AG10803 (cell line): ENCODE measurements at places on chromosomes 12 and 14.

DNA sequence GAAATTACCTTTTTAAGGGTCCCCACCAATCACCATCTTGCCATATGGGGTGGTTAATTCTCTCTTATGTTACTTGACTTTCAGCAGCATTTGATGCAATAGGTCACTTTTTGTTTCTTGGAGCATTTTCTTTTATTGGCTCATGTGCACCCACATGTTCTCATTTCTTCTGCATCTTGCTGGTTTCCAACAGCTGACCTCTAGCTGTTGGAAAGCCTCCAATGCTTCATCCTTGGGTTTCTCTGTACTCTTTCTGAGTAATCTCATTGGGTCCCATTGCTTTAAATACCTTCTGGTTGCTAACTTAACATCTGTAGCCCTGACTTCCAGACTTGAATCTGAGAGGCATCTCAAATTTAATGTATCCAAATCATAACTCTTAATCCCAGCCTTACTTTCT is 116.8 kb downstream of the CRADD start:
- peak; percentile 87 for DNase-seq

GRCh38 chr12:90959032-90959431 is 4.1 kb upstream of the CCER1 start:
- peak; percentile 43 for DNase-seq

DNA sequence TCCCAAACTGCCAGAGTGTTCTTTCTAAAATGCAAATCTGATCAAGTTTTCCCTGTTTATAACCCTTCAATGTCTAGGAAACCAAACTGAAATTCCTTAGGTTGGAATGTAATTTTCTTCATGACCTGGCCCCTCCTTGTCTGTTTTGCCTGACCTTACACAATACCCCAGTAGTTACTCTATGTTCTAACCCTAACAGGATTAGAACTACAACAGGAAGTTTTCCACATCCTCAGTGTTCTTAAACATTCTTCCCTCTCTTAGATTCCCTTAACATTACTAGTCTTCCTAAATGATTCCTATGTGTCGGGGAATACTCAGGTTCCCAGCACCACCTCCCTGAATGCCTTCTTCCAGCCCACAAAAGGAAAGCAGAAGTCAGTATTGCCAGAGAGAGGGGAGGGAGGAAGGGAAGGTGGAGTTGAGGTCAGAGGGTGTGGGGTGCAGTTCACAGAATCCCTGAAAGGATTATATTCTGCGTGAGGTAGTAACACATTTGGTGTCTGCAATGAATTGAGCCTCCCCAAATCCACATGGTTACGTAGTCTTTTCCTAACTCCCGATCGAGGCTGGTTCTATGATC is 72.6 kb downstream of the BBS10 start:
- no peak for DNase-seq

DNA sequence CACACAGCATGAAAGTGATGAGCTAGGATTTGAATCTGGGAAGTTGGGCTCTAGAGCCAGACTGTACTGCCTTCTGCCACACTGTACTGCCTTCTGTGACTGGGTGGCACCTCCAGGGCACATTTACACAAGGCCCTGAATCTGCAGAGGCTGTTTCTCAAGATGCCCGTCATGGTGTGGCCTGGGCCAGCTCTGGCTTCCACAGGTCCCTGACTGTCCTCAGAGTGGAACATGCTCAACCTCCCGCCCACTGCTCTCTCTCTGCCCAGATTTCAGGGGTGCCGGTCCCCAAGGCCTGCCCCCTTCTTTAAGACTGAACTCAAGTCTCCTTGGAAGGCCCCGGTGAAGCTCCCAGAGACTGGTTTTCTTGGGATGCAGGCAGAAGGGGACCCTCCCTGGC is 50.2 kb downstream of the C14orf132 start:
- no peak for DNase-seq

DNA sequence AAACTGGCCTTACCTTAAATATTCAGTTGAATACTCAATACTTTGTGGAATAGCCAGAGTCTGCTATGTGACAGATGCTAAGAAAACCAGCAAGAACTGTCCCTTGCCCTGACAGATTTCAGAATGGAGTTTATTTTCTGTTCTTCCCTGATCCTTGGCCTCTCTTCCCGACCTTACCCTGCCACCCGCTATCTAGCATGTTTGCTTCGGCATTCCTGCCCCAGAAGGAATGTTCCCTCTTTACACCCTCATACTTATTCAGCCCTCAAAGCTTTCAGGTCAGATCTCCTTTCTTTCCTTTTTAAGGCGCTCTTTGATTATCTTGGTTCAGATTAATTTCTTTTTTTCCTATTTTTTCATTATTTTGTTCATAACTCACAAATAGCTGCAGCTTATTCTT is 21.8 kb downstream of the SUSD6 start:
- no peak for DNase-seq

DNA sequence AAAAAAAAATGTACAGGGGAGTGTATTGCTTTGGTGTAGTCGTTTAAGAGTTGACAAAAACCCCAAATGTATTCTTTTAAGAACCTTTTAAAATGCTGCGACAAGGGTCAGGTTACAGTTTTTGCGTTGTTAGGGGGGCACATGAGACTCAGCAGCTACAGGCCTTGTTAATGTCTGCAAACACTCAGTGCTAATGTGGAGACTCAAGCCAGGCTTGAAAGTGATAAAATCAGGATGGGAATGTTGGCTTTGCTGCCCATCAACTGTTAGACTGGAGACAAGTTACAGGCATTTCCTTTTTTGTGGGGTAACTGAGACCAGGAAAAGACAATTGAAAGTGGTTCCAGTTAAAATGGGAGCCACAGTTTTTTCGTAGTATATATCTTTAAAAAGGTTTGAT is 84.8 kb downstream of the PRKCH start:
- DNase-seq, result no peak

DNA sequence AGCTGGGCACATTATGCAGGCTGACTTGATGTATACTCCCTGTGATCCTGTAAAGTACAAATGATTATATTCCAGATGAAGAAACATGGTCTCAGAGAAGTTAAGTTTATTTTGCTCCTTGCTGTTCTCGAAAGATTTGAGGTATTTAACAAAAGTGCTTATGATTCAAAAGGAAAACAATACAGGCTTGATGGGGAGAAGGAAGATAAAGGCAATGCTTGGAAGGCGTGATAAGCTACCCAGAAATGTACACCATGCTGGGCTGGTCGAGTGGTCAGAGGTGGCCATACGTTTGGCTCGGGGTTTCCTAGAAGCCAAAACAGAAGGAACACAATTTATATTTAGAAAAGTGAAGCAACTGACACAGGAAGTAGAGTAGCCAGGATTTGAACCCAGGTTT is 201.0 kb downstream of the KTN1 start:
- no peak for DNase-seq
